ACHN (cell line): ENCODE measurements at places on chromosomes 11 and 22.
A peak's percentile ranks its signal among the peaks of the same experiment; 100 is the strongest.

GRCh38 chr11:107821199-107821927 is 37.2 kb downstream of the SLC35F2 start:
- no peak for DNase-seq

DNA sequence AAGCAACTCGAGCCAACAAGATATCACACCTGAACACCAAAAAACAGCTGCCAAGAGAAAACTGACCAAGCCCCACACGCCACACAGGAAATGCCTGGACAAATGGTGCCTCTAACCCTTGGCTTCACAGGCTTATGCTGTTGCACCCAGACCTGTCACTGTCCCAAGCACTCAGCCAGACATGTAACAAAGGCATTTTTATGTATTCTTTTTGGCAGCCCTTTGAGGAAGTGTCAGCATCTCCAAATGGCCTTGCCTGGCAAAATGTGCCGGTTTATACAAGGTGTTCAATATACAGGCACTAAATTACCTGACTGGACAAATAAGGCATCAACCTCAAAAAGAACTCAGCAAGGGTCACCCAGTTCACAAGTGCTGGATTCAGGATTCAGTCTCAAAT is 6.1 kb downstream of the HDHD5 start:
- DNase-seq, result no peak

DNA sequence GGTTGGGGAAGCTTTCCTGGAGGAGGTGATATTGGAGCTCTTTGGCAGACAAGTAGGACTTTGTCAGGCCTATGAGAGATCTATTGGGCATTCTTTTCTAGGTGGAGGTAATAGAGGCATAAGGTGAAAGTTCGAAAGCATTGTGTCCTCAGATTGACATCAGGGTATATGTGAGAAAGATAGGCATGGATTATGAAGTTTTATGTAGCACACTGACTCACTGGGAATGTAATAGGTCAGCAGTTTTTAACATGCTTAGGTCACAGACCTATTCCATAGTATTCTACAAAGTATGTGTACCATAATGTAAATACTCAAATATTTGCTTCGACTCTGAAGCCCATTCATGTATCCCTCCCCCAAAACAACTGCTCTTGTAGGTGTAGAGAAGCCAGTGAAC is 11.8 kb downstream of the HIKESHI start:
- DNase-seq, result no peak

DNA sequence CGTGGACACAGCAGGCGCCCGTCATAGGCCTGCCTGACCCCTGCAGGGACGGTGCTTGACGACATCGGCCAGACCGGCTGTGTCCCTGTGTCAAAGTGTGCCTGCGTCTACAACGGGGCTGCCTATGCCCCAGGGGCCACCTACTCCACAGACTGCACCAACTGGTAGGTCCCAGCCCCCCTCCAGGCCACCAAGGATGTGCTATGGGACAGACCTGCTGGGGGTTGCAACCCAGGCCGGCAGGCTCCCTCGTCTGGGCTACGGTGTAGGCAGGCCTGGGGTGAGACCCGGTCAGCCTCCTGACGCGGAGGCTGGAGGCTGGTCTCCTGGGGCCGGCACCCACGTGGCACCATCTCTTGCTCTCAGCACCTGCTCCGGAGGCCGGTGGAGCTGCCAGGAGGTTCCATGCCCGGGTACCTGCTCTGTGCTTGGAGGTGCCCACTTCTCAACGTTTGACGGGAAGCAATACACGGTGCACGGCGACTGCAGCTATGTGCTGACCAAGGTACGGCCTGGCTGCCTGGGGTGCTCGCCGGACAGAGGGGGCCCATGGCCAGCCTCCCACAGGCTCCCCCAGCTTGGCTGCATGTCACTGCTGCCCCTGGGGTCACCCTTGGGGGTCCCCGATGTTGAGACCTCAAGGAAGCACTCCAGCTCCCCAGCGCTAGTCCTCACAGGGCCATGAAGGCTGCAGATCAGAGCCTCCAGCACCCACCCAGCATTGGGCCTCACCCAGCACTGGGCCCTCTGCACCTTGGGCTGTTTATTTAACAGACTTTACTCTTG is 7.7 kb downstream of the MUC5AC start:
- DNase-seq, result no peak

DNA sequence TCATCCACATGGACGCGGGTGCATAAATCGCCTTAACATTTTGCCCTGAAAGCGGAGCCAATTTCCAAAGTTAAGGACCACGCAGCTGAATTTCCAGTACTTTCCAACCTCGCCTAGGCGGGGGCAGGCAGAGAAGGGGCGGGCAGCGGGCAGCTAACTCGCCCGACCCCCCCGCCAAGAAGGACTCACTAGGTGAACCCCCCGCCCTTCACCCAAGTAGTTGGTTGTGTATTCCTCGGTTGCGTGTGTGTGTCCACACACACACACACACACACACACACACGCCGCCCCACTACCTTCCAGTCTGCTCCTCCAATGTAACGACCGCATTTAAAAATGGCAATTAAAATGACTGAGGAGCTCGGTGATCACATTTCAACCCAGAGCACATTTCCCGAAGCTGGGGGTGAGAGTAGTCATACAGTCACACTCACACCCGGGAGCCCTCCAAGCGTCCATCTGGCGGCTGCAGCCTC is 1.4 kb downstream of the TENM4 start:
- no peak for DNase-seq

- DNase-seq, result peak; percentile 57
Observed at GRCh38 chr11:47186076-47186699, at the start of gene PACSIN3. TSS of gene PACSIN3 (minus strand) at chr11:47186434. CDS start at chr11:47182727, 3,707 bp downstream.
